ENCODE measurements at places on chromosomes 12 and 14.

GRCh38 chr14:93895023-93895604 is 32.0 kb upstream of the FAM181A start:
- DNase-seq: no peak

GRCh38 chr14:56088941-56089340 is 29.3 kb upstream of the PELI2 start:
- DNase-seq: no peak

DNA sequence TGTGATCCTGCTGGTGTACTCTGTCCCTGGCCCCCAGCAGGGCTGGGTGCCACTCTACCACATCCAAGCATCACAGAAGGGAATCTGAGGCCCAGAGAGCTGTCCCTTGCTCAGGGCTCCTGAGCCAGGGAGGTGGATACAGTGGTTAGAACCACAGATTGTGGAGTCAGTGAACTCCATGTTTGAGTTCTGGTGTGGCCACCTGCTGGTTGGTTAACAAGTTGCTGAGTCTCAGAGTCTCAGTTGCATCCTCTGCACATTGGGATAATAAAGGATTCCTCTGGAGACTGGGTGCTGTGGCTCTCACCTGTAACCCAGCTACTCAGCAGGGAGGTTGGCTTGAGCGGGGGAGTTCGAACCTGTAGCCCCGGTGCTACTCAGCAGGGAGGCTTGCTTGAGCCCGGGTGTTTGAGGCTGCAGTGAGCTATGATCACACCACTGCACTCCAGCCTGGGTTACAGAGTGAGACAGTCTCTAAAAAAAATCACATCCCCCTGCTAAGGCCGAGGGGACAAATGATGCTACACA is 39.4 kb downstream of the MVK start:
- no peak for DNase-seq

- no peak for DNase-seq
These were observed 18.6 kb downstream of the LGMN start for GRCh38 chr14:92729634-92730358.

GRCh38 chr12:67598598-67598997 is 49.9 kb upstream of the DYRK2 start:
- DNase-seq: no peak

DNA sequence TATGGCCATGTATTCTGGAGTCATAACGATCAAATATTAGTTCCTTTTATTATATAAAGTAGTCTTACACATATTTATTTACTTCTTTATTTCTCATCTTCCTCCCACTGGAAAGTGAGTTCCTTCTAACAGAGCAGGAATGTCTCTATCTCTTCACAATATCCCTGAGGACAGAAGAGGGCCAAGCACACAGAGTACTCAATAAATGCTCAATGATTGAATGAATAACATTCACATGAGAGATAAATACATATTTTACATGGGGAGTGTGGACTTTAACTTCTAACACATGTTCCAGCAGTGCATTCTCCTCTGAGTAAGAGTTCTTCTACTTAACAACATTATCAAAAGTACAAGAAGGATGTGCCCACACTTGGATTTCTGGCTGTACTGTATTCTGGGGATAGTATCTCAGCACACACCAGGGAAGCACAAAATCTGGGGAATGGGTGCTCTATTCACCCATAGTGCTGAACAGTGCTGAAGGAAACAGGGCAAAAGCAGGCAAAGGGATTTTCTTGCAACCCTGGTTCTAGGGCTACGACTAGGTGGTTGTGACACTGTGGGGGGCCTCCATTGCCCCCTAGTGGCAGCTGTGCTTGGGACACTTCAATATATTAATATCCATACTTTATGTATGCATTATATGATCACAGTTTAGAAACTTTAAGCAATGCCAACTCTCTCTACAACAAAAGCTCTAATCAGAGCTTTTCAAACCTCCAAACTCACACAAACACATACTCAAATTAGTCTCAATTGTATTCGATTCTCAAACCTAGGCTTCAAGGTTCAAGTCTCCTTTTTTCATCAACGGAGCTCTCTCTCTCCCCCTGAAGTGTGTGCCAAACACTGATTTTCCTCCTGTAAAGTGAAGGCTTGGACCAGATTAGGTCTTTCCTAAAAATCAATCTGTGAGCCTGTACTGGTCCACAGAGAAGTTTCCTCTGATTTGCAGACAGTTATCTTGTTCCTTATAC is 115.5 kb downstream of the SLC2A13 start:
- DNase-seq: peak; percentile 35

GRCh38 chr14:32224737-32225377 is 21.8 kb upstream of the RNU6-8 start:
- no peak for DNase-seq

- no peak for DNase-seq
These were observed 260.8 kb downstream of the KTN1 start for GRCh38 chr14:55840821-55841220.

- DNase-seq: peak; percentile 94
These were observed 114.0 kb downstream of the PLXNC1 start for GRCh38 chr12:94262228-94263010.

DNA sequence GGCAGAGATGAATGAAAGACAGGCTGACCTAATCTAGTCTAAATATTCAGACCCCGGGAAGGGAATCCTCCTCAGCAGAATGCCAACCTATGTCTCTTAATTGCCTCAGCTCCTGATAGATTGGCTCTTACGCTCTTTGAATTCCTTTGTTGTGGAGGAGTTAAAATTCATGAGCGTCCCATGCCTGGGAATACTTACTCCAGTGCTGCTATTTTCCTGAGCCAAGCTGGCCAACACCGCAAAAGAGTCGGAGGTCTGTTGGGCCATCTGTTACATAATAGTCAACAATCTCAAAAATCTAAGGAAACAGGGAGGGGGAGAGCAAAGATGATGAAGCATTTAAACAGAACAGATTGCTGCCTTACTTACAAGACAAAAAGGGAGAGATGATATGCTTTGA is 182.8 kb downstream of the ASCL1 start:
- no peak for DNase-seq

GRCh38 chr14:75427482-75428229 is at the start of gene JDP2:
JDP2 (plus strand) TSS chr14:75428022; CDS start chr14:75437921, 9,899 bp downstream.
- peak; percentile 96 for DNase-seq

DNA sequence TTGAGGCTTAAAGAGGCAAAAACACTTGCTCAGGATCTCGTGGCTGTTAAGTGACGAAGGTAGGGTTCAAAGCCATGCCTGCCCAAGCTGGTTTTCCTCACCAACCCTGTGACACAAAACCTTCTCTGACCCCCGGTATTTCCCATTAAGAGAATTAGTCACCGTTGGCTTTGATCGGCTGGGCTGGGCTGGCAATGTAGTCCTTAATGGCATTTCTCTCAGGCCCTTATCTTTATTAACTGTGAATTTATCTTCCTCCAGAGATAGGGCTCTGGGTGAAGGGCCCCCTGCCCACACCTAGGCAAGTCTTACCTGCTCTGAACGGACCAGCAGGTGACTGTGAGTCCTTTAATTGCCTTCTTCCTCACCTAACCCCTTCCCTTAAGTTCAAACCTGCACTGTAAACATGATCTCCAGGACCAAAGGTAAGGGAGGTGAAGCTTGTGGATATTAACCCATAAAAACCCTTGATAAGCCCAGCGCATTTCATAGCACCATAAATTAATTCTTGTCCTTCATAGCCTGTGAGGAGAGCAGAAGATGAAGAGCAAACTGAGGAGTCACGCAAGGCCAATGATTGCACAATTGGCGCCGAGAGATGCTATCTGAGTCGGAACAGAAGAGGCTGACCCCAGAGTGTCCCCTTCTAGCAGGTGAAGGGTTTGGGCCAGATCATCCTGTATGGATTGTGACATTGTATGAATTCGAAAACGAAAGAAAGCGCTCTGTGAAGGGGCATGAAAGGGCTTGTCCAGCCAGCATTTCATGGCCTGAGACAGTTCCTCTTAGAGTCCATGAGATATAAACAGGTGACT is 790.8 kb upstream of the TBX3 start:
- no peak for DNase-seq

DNA sequence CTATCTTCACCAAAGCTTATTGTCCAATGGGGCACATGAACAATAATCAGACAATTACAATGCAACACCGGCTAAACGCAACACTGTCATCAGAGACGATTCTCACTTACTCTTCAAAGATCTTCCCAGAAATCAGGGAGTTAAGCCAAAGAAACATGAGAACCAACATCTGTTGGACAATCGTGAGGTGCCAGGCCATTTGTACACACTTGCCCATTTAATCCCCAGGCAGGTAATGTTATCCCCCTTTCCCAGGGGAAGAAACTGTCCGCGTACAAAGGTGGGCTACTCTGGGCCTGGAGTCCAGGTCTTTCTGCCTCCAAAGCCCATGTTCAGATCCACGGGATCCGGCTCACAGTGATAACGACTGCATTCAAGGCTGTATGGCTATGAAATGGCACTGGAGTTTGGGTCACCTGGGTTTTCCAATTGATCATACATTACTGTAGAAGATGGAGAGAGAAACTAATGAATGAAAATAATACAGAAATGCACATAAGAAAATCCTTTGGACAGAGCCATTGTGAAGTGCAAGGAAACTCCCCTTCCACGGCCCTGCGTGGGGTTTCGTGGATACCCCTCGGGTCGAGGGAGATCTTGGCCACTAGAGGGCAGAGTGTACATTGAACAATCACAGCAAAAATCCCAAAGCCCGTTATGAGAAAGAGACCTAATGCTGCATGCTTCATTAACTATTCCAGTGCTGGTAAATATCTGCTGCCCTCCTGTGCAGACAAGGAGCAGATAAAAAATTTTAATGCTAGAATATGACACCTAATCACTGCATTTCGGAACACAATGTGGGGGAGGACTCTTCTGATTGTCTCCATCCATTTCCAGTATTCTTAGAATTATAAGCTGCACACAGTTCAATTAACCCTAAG is 111.4 kb downstream of the EGLN3 start:
- peak; percentile 25 for DNase-seq

GRCh38 chr12:12482150-12482761 is 80.4 kb downstream of the DUSP16 start:
- no peak for DNase-seq

DNA sequence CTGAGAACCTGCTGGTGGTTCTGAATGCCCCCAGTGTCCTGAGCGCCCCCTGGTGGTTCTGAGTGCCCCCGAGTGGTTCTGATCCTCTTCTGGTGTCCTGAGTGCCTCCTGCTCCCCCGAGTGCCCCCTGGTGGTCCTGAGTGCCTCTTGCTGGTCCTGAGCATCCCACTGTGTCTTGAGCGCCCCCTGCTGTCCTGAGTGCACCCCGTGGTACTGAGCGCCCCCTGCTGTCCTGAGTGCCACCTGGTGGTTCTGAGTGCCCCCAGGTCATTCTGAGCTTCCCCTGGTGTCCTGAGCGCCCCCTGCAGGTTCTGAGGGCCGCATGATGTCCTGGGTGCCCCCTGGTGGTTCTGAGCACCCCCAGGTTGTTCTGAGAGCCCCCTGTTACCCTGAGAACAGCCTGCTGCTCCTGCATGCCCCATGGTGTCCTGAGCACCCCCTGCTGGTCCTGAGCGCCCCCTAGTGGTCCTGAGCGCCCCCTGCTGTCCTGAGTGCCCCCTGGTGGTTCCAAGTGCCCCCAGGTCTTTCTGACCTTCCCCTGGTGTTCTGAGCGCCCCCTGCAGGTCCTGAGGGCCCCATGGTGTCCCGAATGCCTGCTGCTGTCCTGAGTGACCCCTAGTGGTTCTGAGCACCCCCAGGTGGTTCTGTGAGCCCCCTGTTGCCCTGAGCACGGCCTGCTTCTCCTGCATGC is 1165.4 kb downstream of the TMEM121 start:
- peak; percentile 35 for DNase-seq

- no peak for DNase-seq
These were observed 591.2 kb downstream of the VRK1 start for GRCh38 chr14:97388408-97388807.

DNA sequence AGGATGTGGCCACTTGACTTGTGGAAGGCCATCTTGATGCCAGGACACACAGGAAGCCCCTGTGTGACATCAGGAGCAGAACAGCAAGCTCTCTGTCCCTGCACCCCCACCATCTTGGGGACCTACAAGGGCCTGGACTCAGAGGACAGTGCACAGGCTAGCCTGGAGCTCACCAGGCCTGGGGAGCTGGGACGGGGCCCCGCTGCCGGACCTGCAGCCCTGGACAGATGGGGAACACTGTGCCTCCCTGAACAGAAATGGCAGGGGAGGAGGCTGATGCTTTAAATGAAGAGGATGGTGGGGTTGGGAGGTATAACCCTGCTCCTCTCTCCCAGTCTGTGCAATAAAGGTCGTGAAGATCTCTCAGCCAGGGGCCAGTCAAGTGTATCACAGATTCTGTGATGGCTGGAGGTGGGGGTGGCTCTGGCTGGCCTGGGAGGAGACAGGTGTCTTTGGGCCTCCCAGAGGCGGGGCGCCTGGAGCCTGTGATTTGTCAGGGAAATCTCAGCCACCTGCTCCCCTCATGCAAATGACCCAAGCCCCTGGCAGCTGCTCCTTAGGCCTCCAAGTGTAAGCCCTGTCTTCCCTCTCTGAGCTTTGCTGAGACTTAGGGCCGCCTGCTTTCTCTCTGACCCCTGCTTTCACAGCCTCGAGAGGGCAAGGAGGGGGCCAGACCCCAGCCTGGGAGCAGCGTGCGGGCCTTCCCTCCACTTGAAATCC is 1.1 kb upstream of the GNB3 start:
- DNase-seq: no peak

- peak; percentile 57 for DNase-seq
These were observed 33.1 kb upstream of the COL2A1 start for GRCh38 chr12:48037267-48037915.

DNA sequence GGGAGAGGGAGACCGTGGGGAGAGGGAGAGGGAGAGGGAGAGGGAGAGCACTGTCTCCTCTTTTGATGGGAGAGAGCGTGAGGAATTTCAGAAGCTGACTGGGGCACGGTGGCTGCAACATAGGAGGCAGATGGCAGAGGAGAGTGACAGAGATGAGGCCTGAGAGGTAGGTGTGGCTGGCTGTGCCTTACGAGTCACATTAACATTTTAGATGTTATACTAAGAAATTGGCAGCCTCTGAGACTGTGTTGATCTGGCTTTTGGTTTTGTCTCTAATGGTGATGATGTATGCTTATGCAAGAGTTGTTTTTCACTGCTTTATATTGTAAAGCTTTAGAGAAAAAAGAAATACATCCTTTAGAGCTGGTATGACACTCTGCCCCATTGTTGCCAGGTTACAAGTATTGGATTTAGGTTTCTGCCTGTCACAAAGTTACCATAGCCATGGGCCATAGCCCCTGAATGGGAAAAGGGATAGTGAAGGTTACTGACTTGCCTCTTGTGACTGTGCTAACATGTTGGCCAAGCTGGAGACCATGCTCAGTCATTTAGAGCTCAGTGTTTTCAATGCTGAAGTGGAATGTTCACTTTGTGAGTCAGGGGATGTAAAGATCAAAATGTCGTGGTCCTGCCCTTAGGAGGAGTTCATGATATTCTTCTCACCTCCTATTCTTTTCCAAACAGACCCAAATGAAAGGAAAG is 186.2 kb downstream of the SYNE2 start:
- DNase-seq: no peak

Data from left lung (tissue), 14 donors.